Small intestine (tissue), 16 donors: ENCODE measurements at places on chromosomes 3 and 15. TPM values are rescaled to one million over a fixed set of nuclear protein-coding genes. Genes with fewer than 3 reads are reported as not detected.
A peak's percentile ranks its signal among the peaks of the same experiment; 100 is the strongest.

- DNase-seq: no peak
- H3K27me3 ChIP-seq: no peaks in the 10 kb centered on the region
- H3K4me3 ChIP-seq: no peak overlapping the region
- H3K4me1 ChIP-seq: no peaks in the 10 kb centered on the region
- no peaks in the 10 kb centered on the region for H3K36me3 ChIP-seq
- H3K27ac ChIP-seq: no peak overlapping the region
These were observed 68.9 kb downstream of the CYP19A1 start for GRCh38 chr15:51269496-51269895.

DNA sequence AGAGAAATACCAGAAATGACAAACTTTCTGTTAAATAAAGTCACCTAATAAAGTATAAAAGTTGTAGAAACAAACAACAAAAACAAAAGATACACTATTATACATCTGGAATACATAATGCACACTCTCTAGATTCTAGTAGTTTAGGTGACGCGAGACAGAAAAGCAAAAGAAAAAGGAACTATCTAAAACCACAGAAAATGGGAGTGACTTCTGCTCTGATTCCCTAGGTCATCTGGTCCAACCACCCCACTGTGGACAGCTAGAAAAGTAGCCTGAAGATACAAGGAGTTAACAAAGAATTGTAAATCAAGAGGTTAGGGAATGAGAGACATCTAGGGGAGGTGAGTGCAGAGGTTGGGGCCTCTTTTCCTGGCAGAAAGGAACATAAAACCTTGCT lies 39.1 kb downstream of the DHX36 start:
- no peak for DNase-seq
- H3K36me3 ChIP-seq: peaks cover 4% of the 10 kb centered on the region
- no peaks in the 10 kb centered on the region for H3K27me3 ChIP-seq
- no peak overlapping the region for H3K4me3 ChIP-seq
- no peaks in the 10 kb centered on the region for H3K4me1 ChIP-seq

DNA sequence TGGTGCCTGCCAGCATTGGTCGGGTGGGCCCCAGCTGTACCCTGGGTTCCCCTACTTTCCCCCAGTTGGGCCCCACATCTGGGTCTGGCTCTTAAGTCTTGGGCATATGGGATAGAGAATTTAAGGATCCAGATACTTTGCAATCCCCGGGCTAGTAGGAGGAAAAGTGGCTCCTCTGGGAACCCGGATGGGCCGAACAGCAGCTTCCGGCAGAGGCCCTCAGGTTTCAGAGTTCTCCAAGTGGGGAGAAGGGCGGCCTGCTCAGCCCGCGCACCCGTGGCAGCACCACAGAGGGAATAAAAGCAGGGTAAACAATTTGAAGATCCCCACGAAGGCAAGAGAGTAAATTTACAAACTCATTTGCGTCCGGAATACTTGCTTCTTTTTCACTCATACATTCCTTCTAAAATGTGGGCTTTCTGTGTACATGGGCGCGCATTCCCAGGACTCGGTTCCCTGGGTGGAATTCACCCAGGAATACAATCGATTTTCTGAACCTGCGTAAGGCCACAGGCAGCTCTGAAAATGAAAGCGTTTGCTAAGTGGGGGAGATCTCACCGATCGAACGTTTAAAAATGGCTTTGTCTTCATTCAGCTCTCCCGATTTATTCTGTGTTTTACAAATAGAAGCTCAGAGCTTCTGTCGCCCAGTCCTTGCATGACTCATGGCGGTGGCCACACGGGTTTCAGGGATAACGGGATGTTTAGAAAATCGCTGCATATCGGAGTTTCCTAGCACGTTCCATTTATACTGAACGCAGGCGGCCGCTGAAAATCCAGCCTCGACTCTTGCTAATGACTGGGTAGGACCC lies 74.0 kb upstream of the POLG start:
- no peaks in the 10 kb centered on the region for H3K36me3 ChIP-seq
- peak; percentile 7 for DNase-seq
- H3K4me3 ChIP-seq: no peak overlapping the region

DNA sequence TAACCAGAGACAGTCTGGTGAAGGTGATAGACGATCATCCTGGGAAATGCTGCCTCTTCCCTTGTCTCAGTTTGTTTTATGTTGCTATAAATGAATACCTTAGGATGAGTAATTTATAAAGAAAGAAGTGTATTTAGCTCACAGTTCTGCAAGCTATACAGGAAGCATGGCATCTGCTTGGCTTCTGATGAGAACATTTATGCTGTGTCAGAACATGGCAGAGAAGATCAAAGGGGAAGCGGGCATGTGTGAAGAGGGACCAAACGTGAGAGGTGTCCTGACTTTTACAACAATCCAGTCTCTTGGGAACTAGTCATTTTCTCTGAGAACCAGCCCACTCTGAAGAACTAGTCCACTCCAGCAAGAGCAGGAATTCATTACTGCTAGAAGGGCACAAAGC lies 9.6 kb downstream of the CMC1 start:
- H3K27ac ChIP-seq: no peak overlapping the region
- H3K4me3 ChIP-seq: no peak overlapping the region
- no peak for DNase-seq
- H3K27me3 ChIP-seq: no peaks in the 10 kb centered on the region

DNA sequence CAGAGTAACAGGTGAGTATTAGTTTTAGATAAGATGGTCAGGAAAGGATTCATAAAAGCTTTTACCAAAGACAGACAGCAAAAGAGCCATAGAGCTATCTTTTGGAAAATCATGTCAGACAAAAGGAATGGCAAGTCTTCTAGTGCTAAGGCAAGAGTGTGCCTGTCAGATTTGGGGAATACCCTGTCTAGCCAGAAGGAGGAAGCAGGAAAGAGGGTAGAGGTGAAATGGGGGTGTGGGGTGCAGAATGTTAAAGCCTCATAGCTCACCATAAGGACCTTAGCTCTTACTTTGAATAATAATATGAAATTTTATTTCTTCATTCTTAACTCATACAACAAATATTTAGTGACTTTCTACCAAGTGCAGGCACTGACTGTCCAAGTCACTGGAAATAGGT lies 512.1 kb upstream of the ROBO2 start:
- H3K4me1 ChIP-seq: no peaks in the 10 kb centered on the region
- H3K27ac ChIP-seq: no peak overlapping the region
- DNase-seq: no peak
- H3K27me3 ChIP-seq: no peaks in the 10 kb centered on the region
- H3K4me3 ChIP-seq: no peak overlapping the region

Gene COL7A1
- polyA plus RNA-seq: 11.9 TPM

- H3K27me3 ChIP-seq: no peaks in the 10 kb centered on the region
- H3K36me3 ChIP-seq: no peaks in the 10 kb centered on the region
- no peak overlapping the region for H3K4me3 ChIP-seq
- no peaks in the 10 kb centered on the region for H3K4me1 ChIP-seq
- DNase-seq: no peak
These were observed 371.2 kb downstream of the ROBO1 start for GRCh38 chr3:79396595-79396994.

- no peak overlapping the region for H3K4me3 ChIP-seq
- no peak overlapping the region for H3K27ac ChIP-seq
- DNase-seq: no peak
- H3K4me1 ChIP-seq: no peaks in the 10 kb centered on the region
These were observed 117.9 kb downstream of the LRRC28 start for GRCh38 chr15:99369196-99369595.

Gene EIF4E3
- polyA plus RNA-seq: 9.4 TPM

Gene TEX55
- not detected for polyA plus RNA-seq

DNA sequence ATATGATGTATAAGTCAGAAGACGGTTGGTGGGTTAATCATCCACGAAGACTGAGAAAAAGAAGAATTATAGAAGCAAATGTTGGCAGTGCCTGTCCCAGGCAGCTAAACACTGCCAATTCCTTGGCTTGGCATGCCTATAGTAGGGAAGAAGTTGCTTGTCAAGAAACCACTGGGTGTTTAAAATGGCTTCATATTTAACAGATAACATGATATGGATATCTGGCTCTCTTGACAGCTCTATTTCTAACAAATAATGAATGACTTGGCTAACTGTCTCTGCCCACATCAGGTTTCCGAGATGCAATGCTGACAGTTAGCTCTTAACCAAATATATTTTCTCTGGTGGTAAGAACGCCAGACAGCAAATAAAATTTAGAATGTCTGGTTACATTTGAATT lies 341.7 kb upstream of the KCNMB2 start:
- no peak overlapping the region for H3K4me3 ChIP-seq
- DNase-seq: no peak
- no peaks in the 10 kb centered on the region for H3K27me3 ChIP-seq
- H3K36me3 ChIP-seq: no peaks in the 10 kb centered on the region
- H3K27ac ChIP-seq: no peak overlapping the region
- no peaks in the 10 kb centered on the region for H3K4me1 ChIP-seq

- peaks cover 4% of the 10 kb centered on the region for H3K36me3 ChIP-seq
- DNase-seq: no peak
- no peaks in the 10 kb centered on the region for H3K27me3 ChIP-seq
- no peak overlapping the region for H3K27ac ChIP-seq
- H3K4me1 ChIP-seq: no peaks in the 10 kb centered on the region
These were observed 6.3 kb upstream of the MTHFS start for GRCh38 chr15:79903144-79903543.

- no peak overlapping the region for H3K27ac ChIP-seq
- H3K4me3 ChIP-seq: no peak overlapping the region
- H3K27me3 ChIP-seq: no peaks in the 10 kb centered on the region
- no peaks in the 10 kb centered on the region for H3K4me1 ChIP-seq
- H3K36me3 ChIP-seq: no peaks in the 10 kb centered on the region
- DNase-seq: peak; percentile 82
These were observed 37.0 kb downstream of the CDC25A start for GRCh38 chr3:48151058-48151806.

GRCh38 chr3:179902061-179902460 lies 134.7 kb downstream of the PEX5L start:
- H3K4me1 ChIP-seq: no peaks in the 10 kb centered on the region
- H3K4me3 ChIP-seq: no peak overlapping the region
- no peaks in the 10 kb centered on the region for H3K27me3 ChIP-seq

Gene AAGAB
- polyA plus RNA-seq: 27.9 TPM

- DNase-seq: no peak
- peaks cover 10% of the 10 kb centered on the region for H3K4me1 ChIP-seq
- H3K4me3 ChIP-seq: no peak overlapping the region
- no peaks in the 10 kb centered on the region for H3K36me3 ChIP-seq
These were observed 30.7 kb downstream of the LMCD1 start for GRCh38 chr3:8532251-8532871.

- H3K27ac ChIP-seq: no peak overlapping the region
- no peaks in the 10 kb centered on the region for H3K36me3 ChIP-seq
- H3K4me1 ChIP-seq: no peaks in the 10 kb centered on the region
These were observed 65.2 kb downstream of the LSM3 start for GRCh38 chr3:14243782-14244181.

Gene RNF111
- 7.0 TPM for polyA plus RNA-seq

DNA sequence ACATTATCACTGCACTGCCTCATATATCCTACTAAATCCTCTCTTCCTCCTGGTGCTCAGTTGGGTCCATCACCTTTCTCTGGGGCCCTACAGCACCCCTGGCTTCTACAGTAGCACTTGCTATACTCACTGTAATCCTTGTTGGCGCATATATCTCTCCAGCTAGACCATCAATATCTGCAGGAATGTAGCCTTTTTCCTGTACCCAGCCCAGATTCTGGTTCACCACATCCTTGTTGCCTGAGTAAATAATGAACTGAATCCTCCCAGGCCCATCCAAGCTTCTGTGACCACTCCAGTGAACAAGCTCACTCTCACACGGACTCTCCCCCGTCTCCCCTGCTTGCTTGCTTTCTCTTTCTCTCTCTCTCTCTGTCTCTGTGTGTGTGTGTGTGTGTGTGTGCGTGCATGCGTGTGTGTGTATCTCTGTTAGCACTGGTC lies 62.5 kb upstream of the LIPC start:
- H3K27ac ChIP-seq: no peak overlapping the region
- no peaks in the 10 kb centered on the region for H3K36me3 ChIP-seq
- peak; percentile 37 for DNase-seq
- no peaks in the 10 kb centered on the region for H3K27me3 ChIP-seq
- no peak overlapping the region for H3K4me3 ChIP-seq
- no peaks in the 10 kb centered on the region for H3K4me1 ChIP-seq

DNA sequence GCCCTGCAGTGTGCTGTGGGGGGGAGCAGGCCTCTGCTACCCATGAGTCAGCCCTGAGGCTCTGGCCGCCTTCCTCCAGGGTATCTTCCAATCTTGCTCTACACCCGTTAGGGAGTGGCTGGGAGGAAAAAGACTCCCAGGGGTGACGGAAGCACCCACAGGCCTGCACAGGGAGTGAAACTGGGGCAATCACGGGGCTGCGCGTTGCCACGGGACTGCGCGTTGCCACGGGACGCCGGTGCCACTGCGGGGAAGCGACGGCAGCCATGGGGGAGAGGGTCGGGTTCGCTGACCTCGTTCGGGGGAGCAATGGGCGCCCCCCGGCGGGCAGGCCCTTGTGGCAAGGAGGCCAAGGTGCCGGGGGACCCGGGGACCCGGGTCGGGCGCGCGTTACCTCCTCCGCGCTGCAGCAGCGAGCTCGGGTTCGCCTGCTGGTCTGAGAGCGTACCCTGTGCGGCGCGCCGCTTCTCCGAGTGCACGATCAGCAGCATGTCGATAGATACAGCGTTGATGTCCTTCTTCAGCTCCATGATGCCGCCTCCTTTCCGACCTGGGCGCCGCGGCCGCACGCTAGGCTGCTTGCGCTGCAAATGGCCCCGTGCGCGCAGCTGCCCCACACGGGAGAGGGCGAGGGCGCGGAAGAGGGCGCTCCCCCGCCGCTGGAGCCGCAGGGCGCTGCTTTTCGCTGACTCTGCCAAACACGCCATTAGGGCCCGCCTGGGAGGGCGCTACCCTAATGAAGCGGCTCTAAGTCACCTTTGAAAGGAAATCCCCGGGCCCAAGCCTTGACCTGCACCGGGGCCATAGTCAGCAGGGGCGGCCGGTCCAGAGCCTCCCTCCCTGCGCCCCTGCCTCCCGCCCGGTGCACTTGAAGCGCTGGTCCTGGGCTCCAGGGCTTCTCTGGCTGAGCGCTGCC lies at the start of gene KY:
KY (minus strand) TSS at position 592 of the 916 bp plus-strand sequence; CDS start at position 530, 62 bp downstream.
- H3K27ac ChIP-seq: no peak within 1 kb of the TSS
- H3K4me3 ChIP-seq: no peak within 1 kb of the TSS
- peaks cover 8% of the 10 kb centered on the region for H3K4me1 ChIP-seq
- no peaks in the 10 kb centered on the region for H3K36me3 ChIP-seq

DNA sequence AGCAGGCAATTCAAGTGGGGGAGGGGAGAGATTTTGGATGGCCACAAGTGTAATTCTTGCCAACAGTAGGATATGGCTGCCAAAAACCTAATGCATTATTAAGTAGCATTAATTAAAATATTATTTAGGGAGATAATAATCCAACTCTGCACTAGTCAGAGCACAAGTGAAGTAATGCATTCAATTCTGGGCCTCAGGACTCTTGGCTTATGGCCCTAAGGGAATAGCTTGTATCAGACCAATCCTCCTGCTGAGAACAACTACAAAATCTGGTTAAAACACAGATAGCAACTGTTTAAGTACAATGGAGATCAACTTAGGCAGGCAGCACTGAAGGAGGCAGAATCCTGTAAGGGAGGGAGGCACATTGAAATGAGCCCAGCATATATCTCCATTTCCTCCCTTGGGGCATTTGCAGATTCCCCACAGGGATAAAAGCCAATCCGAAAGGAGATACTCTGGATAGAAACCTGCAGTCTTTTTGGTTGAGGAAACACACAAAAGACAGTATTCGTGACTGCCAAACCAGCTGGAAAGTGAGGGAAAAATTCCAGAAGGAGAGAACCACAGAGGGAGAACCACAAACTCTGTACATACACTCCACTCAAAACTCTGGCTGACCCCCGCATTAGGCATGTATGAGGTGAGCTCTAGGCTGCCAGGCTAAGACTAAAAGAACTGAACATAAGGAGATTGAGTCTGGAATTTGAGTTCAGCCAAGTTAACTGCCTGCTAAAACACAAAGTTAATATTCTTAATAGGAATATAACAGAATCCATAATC lies 57.4 kb downstream of the ETFA start:
- no peaks in the 10 kb centered on the region for H3K27me3 ChIP-seq
- no peak overlapping the region for H3K27ac ChIP-seq
- H3K36me3 ChIP-seq: peaks cover 5% of the 10 kb centered on the region
- no peaks in the 10 kb centered on the region for H3K4me1 ChIP-seq
- H3K4me3 ChIP-seq: no peak overlapping the region
- no peak for DNase-seq
